Lung (tissue), 17 donors: ENCODE measurements at places on chromosomes 1 and 21. TPM values are rescaled to one million over a fixed set of nuclear protein-coding genes. Genes with fewer than 3 reads are reported as not detected.

GRCh38 chr1:87940421-87940820, 611.7 kb downstream of the LMO4 start:
- peak; percentile 29 for DNase-seq

- DNase-seq: no peak
Observed at GRCh38 chr1:205774198-205775014, 876 bp downstream of the RAB29 start.

GRCh38 chr1:41709873-41710272, 208.8 kb downstream of the HIVEP3 start:
- DNase-seq: no peak

DNA sequence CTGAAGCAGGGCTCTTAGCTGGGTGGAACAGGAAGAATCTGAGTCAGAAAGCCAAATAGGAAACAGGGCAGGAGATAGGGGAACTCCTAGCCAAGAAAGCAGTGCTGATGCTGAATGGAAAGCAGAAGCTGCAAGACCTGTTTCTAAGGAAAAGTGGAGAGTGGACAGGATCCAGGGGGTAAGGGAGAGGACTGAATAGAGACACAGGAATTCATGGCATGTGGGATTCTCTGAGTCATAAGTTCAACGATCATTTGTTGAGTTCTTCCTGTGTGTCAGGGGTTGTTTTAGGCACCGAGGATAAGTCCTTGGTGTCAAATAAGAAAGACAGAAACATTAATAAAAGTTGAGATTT, 153.8 kb upstream of the FGGY start:
- peak; percentile 25 for DNase-seq

- DNase-seq: no peak
Observed at GRCh38 chr1:228552596-228553176, 65.5 kb downstream of the RNF187 start.

Gene ZBTB8B
- total RNA-seq: 0.03 TPM

DNA sequence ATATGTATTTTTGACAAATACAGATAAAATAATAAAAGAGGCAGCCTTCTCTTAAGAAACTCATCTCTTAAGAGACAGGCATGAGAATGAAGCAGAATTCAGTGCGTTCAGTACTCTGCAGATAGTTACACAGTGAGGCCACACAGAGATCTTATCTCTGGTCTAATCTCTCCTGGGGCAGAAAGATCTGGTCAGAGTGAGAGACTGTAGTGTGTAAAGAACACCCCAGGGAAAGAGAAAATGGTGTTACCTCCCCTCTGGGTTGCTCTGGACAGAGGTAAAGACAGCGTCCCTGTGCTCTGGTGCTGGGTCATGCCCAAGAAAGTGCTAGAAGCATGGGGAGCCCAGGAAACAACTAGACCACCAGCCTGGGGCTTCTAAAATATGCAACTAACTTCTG, 216.3 kb downstream of the SIPA1L2 start:
- no peak for DNase-seq

- no peak for DNase-seq
Observed at GRCh38 chr21:41459884-41460534, 34.0 kb downstream of the MX1 start.

DNA sequence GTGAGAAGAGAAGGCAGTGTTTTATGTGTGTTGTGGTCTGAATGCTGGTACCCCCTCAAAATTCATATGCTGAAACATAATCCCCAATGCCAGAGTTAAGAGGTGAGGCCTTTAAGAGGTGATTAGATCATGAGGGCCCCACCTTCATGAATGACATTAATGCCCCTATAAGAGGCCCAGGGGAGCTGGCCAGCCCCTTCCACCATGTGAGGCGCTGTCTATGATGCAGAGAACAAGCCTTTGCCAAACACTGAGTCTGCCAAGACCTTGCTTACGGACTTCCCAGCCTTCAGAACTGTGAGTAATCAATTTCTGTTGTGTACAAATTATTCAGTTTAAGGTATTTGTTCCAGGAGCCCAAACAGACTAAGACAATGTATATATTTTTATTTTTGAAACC, 20.2 kb downstream of the CAPZB start:
- DNase-seq: no peak

GRCh38 chr1:2177946-2178538, 16.5 kb downstream of the FAAP20 start:
- no peak for DNase-seq

DNA sequence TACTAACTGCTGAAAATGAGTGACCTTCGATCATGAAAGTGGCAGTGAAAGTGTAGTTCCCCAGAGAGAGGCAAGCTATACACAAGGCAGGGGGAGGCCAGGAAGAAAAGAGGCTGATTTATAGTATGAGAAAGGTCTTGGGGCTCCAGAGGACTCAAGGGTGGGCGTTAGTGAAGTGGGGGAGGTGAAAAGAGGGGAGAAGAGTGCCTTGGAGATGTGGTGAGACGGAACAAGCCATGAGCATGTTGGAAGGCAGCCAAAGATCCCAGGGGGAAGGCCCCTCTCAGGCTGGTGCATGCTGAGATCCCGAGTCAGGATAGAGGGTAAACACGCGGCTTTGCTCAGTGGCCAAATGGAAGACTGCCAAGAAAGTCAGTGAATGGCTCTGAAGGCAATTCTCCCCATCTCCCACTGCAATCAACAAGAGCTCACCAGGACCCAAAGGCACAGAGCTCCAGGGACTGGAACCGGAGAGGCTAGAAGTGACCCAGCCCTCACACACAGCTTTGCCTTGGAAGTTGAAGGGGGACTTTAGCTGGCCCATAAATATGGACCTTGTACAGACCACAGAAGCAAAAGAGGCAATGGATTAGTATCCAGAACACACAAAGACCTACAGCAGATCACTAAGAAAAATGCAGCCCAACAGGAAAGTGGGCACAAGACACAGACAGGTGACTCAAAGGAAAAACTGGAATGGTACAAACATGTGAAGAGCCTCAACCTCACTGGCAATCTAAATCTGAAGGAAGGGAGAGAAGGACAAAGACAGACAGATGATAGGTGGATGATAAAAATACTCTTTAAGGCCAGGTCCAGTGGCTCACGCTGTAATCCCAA, 49.6 kb downstream of the HSF2BP start:
- peak; percentile 88 for DNase-seq

GRCh38 chr21:32403201-32403777, 9.2 kb upstream of the EVA1C start:
- peak; percentile 79 for DNase-seq

DNA sequence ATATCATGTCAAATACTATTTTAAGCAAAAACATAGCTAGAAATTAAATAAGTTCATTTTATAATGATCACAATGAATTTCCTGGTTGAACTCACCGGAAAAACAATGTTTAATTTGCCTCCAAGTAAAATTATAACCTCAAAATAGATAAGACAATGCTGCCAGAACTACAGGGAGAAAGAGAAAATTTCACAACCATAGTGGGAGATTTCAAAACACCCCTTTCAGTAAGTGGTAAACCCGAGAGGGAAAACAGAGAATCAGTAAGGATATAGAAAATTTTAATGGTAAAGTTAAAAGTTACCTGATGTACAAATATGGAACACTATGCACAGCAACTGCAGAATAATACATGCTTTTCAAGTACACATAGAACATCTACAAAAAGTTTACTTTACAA, 43.2 kb upstream of the PLA2G4A start:
- DNase-seq: no peak

- no peak for DNase-seq
Observed at GRCh38 chr1:34235594-34235993, 58.9 kb downstream of the C1orf94 start.

Gene MIXL1
- total RNA-seq: 0.49 TPM

DNA sequence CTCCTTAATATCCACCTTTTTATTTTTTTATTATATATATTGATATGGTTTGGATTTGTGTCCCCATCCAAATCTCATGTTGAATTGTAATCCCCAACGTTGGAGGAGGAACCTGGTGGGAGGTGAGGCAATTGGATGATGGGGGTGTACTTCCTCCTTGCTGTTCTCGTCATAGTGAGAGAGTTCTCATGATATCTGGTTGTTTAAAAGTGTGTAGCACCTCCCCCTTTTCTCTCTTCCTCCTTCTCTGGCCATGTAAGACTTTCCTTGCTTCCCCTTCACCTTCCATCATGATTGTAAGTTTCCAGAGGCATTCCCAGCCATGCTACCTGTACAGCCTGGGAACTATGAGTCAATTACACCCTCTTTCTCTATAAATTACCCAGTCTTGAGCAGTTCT, 22.7 kb upstream of the CCSAP start:
- DNase-seq: no peak

Gene TGFB2
- total RNA-seq: 53.7 TPM

GRCh38 chr1:230123280-230124185, 56.5 kb downstream of the GALNT2 start:
- DNase-seq: no peak

DNA sequence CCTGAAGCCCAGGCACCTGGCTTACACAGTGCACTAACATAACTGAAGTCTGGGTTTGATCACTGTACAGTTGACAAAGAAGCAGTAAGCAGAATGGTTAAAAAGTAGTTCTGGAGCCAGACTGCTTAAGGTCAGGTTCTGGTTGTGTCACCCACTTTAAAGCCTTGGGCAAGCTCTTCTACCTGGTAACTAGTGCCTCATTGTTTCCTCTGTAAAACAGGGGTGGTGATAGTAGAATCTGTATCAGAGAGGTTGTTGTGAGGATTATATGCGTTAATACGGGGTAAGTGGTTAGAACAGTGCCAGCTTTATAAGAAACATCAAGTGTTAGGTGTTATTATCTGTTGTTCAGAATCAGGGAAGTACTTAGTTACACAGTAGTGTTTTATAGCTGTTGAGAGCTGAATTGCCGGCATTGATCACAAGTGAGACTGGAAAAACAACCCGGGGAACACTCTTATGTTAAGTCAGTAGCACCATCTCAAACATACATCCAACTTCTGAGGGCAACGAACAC, 3.7 kb downstream of the BACH1 start:
- no peak for DNase-seq
